ENCODE measurements at places on chromosomes 16 and 17.

- DNase-seq = peak; percentile 52
Observed at GRCh38 chr17:6523330-6523729, 33.0 kb downstream of the PITPNM3 start.

GRCh38 chr16:7584561-7584960, 251.9 kb downstream of the RBFOX1 start:
- DNase-seq = no peak

- DNase-seq = no peak
Observed at GRCh38 chr17:14745541-14745940, 444.7 kb downstream of the HS3ST3B1 start.

GRCh38 chr17:80950466-80951120, 41.0 kb upstream of the CHMP6 start:
- no peak for DNase-seq

GRCh38 chr16:71687861-71688260, 36.6 kb downstream of the PHLPP2 start:
- DNase-seq = no peak

DNA sequence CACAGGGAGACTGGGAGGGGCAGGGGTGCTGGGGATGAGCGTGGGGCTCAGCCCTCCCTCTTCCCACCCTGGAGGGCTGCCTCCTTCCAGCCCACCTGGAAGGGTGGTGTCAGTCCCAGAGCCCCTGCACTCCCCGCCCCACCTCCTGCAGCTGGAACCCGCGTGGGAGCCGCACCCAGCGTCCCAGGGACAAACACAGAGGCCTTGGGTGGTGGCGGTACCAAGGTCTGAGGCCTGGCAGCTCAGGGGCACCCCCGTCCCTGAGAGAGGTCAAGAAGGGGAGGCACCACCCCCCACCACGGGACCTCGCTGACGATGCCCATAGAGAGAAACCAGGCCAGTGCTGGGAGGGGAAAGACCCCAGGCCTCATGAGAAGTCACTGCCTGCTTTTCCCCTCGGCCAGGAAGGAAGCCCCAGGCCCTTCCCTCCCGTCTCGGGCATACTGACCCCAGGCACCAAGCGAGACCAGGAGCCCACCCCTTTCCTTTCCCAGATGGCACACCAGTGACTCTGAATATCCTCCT, 4.1 kb downstream of the HS3ST6 start:
- no peak for DNase-seq

DNA sequence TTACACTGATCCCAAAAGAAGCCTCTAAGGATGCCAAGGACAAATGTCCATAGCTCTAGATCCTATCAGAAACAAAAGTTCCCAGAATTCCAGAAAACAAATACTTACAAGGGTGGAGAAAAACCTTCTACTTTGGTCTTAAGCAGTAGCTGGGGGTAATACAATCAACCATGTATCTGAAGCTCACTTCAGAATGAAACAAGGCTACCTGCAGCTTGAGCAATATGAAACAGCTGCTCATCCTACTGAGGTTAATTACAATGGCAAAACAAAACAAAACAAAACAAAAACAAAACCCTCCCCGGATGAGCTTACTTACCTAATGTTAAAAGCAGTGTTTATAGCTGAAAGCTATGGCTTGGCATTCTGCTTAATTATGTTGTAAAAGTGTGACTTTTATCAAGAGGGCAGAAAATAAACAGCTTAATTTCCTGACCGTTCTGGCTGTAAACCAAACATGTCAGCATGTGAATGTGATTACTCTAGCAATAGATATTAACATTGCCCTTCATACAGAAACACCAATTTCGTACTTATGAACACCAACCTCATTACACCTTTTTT, 10.5 kb downstream of the PDZD9 start:
- DNase-seq = no peak

GRCh38 chr17:14506364-14506763, 205.5 kb downstream of the HS3ST3B1 start:
- no peak for DNase-seq

GRCh38 chr17:6461792-6462524, 17.7 kb downstream of the PIMREG start:
- DNase-seq = no peak

- no peak for DNase-seq
Observed at GRCh38 chr17:57499648-57500049, 243.3 kb downstream of the MSI2 start.

DNA sequence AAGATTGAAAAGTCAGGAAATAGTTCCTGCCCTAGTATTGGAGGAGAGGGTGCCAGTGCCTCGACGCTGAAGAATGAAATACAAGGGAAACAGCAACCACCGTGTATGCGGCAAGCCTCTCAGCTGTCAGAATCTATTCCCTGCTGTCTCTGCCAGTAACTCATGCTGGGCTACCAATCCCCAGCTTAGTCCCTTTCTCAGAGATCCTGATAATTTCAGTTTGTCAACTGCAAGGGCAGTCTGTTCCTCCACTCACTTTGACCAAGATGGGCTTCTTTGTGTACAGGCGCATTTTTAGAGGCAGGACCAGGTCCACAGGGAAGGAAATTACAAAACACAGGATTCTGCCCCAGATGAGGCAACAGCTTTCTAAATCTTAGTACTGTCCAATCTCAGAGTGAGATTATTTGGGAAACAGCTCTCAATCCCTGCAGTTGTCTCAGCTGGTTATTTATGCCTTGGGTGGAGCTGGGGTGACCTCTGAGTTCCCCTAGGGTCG, 1.3 kb downstream of the NQO1 start:
- no peak for DNase-seq

GRCh38 chr17:70169709-70170597, 621 bp downstream of the KCNJ2 start:
- DNase-seq = no peak

DNA sequence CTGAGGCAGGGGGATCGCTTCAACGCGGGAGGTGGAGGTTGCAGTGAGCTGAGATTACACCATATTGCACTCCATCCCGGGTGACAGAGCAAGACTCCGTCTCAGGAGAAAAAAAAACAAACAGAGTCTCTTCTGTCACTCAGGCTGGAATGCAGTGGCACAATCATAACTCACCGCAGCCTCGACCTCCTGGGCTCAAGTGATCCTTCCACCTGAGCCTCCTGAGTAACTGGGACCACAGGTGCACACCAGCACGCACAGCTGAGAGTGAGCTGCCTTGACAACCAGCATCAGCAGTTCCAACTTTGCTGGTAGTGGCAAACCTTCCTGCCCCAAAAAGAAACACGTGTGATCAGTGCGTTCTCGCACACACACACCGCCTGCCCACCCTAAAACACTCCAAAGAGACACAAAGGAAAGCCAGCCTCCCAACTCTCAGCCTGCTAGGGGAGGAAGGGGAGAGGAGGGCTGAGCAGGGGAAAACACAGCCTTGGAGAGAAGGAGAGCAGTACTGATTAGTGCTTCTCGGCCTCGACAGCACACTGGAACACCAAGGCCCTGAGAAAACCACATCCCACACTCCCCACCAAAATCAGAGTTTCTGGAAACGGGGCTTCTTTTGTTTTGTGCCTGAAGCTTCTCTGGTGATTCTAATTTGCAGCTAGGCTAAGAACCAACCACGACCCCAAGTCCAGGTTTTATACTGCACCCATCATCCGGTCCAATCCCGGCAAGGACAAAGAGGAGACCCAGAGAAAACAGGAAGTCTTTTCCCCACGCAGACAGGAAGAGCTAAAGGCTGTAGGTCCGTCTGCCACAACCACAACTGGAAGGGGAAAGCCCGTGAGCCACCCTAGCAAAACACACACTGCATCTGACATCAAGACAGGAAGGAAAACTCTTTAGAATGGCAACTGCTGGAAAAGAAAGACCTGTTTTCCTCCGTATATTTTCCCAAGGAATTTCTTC, 28.8 kb downstream of the ZCCHC14 start:
- no peak for DNase-seq

GRCh38 chr17:77738751-77739531, 219.6 kb upstream of the TNRC6C start:
- no peak for DNase-seq

- no peak for DNase-seq
Observed at GRCh38 chr16:1793578-1794220, at the start of gene IGFALS. Gene IGFALS (minus strand): TSS chr16:1793705. CDS start chr16:1793652, 53 bp downstream.

- DNase-seq = no peak
Observed at GRCh38 chr17:79991924-79992648, 43.6 kb downstream of the TBC1D16 start.

DNA sequence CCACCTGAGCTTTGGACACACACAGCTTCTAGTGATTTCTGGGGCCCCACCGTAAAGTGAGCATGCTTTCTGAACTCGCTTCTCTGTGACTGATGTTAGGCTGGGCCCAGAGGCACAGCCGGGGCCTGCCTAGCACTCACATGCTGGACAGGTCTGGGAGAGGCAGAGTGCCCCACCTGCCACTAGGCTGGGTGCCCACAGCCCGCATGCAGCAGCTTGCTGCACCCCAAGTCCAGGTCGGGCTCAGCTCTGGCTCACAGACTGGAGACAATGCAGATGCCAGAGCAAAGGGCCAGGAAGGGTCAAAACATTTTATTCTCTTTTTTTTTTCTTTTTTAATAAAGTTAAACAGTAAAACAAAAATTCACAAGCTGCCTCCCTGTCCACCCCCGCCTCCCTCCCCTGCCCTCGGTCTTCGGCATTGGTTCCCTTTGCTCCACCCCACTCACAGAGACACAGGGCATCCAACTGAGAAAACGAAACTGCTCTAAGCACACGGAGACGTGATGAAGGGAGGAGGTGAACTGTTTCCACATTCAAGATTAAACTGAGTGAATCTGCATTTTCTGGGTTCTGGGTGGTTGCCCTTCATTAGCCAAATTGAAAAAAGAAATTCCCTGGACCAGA, 9.7 kb downstream of the CNP start:
- DNase-seq = no peak

DNA sequence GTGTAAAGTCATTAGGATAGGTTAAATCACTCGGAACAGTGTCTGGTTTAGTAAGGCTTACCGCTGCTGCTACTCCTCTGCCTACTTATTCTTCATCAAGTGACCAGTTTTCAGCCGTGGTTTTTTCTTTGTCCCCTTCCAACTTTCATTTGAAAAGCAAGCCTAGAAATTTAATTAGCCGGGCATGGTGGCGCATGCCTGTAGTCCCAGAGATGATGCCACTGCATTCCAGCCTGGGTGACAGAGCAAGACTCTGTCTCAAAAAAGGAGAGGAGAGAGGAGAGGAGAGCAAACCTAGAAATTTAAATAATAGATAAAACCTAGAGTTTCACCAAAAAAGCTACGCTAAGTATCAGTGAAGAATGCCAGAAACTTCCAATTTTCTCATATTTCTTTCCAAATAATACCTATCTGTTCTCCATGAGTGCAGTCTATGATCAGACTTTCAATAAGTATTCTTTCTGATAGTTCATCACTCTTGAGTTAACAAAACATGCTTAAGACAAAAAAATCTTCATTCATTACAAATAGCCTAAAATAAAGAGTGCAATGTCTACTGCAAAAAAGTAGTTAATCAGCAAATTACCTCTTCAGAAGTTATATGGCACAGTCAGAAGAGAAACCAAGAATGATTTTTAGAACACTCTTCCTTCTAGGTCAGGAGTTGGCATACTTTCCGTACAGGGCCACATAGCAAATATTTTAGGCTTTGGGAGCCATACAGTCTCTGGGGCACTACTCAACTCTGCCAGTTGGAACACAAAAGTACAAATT, 15.1 kb downstream of the ANKFY1 start:
- no peak for DNase-seq

DNA sequence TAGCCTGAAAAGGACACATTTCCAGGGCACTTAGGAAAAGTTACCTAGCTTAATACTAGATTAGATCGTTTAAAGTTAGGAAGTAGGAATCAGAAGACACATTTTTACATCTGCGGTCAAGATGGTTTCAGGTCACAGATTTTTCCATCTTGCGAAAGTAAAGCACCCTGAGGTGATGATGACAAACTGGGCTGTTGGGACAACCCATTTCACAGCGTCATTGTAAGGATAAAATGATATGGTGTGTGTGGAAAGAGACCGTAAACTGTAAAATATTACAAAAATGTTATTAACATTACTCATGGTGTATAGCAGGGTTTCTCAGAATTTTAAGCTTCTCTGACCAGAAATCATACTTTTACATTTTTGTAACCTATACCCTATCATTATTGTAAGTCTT, 10.1 kb upstream of the MAP2K6 start:
- no peak for DNase-seq

GRCh38 chr16:54061454-54061853, 225.1 kb downstream of the IRX3 start:
- no peak for DNase-seq
